ENCODE measurements at places on chromosomes 7 and 10.
A peak's percentile ranks its signal among the peaks of the same experiment; 100 is the strongest.

- H3K27me3 ChIP-seq, result no peaks in the 10 kb centered on the region
- H3K27ac ChIP-seq, result no peak overlapping the region
- DNase-seq, result no peak
- peaks cover 14% of the 10 kb centered on the region for H3K4me1 ChIP-seq
- no peak overlapping the region for H3K4me3 ChIP-seq
These were observed 123.6 kb downstream of the CLEC2L start for GRCh38 chr7:139647085-139647484.

DNA sequence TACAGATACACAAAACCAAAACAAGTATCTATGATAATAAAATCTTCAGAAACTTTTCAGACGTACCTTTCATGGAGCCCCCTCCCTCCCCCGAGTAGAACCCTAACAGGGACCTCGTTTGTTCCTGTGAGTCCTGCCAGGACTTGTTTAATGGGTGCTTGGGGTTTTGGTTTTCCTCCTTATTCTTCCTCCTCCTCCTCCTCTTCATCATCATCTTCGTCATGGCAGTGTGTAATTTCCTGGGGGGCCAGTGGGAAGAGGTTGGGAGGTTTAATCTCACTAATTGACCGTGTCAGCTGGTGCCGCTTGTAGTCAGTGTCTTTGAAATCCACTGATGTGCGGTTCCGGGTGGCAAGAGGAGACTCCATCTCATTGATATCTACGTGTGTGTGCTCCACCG, 103.6 kb downstream of the NT5C2 start:
- no peak overlapping the region for H3K4me3 ChIP-seq
- H3K27ac ChIP-seq, result no peak overlapping the region

GRCh38 chr7:80635998-80636397, 2.4 kb upstream of the CD36 start:
- DNase-seq, result no peak
- no peaks in the 10 kb centered on the region for H3K36me3 ChIP-seq
- H3K27me3 ChIP-seq, result no peaks in the 10 kb centered on the region
- no peak overlapping the region for H3K4me3 ChIP-seq
- H3K4me1 ChIP-seq, result peaks cover 3% of the 10 kb centered on the region

DNA sequence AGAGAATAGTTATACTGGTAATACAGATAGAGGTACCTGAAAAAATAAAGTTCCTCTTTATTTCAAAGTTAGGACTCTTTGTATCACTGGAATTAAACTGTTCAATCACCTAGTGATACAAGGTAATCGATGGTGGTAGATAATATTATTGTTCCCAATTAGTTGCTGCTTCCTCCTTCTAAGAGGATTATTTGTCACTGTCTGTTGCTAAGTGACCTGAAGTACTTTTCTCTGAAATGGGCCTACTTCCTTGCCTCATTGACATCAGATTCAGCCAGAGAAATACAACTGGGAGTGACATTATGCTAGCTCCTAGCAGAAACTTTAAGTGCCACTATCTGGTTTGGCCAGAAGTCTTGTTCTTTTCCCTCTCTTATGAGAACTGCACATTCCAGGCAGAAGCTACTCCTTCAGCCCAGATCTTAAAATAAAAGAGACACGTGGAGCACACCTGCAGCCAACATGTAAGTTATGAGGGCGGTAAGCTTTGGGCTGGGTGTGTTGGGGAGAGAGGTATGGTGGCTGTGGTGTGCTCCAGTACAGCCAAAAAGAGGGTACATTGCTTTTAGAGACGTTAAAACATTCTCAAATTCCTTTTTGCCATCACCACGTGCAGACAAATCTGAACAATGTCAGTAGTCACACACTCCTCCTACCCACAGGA, 54.8 kb downstream of the MINDY3 start:
- DNase-seq, result no peak
- no peak overlapping the region for H3K27ac ChIP-seq
- H3K4me1 ChIP-seq, result no peaks in the 10 kb centered on the region
- no peaks in the 10 kb centered on the region for H3K36me3 ChIP-seq

DNA sequence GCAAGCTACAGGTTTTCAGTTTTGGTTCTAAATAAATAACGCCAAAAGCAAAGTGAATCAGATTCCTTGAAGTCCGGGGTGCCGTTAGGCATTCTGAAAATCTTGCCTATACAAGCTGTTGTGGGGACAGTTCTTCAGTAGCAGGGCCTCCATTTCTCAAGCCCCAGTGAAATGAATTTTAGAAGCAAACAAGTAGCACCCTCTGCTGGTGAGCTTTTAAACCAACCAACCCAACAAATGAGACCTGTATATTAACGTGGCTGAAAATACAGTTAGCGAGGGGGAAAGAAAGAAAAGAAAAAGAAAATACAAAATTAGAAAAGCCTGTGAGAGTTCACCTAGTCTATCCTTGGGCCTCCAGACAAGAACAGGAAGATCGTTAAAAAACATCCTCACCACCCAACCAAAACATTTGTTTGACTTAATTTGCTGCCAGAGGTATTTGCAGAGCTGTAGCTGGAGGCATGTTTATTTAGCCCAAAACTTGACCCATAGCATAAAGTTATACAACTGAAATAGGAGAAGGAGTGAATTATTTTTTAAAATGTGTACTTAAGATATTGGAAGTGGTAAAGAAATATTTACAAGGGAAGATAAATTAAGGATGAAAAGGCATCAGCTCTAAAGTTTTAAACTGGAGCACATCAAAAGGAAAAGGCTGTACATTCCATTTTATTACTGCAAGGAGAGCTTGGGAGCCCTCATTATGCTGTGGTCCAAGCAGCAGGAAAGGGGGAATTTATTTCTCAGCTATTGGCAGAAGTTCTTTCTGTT, 98.9 kb downstream of the DYNC1I1 start:
- no peak overlapping the region for H3K27ac ChIP-seq
- H3K27me3 ChIP-seq, result no peaks in the 10 kb centered on the region
- no peaks in the 10 kb centered on the region for H3K4me1 ChIP-seq
- DNase-seq, result peak; percentile 49
- no peaks in the 10 kb centered on the region for H3K36me3 ChIP-seq

All from neuronal stem cell (in vitro differentiated cells).